ENCODE measurements at places on chromosomes 6 and 20.

- DNase-seq = no peak
These were observed 671 bp downstream of the BPHL start for GRCh38 chr6:3119040-3119723.

DNA sequence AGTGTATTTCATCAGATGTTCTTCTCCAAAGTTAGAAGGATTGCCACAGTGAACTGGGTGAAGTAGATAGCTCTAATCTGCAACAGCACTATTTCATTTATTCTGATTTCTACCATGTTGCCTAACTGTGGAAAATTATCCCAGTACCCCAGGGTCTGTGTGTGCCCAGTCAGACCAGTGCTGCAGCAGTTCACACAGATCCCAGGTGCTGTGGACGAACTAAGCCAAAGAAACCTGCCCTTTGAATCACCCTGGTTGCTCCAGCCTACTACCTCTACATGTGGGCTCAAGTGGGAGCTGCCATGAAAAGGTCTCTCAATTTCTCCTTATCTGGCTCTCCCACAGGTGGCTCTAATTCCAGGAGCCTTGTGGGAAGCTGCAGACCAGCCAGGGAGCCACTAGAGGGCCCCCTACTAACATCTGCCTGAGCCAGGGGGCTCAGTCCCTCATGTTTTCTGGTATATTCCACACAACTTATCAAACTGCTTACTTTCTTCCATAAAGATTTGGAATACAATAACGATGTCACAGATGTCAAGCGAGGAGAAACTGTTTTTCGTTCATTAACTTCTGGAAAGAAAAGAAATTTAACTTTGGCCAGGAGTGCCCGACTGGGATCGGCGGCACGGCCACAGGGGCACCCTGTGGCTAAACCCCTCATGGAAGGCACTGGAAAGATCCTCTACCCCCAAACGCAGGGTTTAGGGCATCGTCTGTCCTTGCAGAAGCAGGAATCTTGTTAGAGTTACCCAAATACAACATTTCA, 31.6 kb upstream of the LY86 start:
- DNase-seq = no peak

DNA sequence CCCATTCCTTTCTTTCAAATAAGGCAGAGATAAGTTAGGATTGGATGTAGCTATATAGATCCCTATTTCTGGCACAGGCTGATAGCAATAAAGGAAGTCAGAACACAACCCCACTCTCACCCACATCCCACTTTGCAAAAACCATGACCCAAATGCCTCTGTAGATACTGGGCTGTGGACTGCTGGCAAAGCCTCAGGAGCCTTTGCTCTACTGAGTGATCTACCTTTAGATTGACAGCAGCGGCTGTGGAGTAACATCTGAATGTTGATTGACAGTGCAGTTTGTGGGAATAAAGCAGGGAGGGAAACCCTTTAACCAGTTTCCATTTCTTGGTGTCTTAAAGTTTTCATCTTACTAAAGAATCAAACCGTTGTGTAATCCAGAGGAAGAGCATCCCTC, 6.7 kb upstream of the TMEM30A start:
- DNase-seq = no peak

- DNase-seq = no peak
These were observed 120.1 kb upstream of the HDDC2 start for GRCh38 chr6:125421836-125422235.
